ENCODE measurements at places on chromosomes 3 and 15.
A peak's percentile ranks its signal among the peaks of the same experiment; 100 is the strongest.

GRCh38 chr3:134601539-134602439, 49.0 kb downstream of the KY start:
- peak; percentile 71 for DNase-seq

DNA sequence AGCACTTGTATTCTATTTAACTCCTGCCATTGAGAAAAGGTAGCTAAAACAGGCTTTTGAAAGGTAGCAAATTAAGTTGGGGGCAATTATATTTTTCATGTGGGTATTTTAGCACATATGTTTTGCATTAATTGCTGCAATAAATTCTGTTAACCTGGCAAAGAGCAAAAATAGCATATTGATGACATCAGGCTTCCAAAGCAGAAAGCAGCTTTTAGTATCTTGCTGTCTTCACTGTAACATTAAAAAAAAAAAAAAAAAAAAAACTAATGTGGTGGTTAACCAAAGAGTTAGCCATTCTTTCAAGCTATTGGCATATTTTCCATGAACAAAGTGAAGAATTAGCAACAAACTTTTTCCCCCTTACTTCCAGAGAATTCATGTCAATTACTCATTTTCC, 9.1 kb downstream of the EPHA3 start:
- DNase-seq, result no peak

GRCh38 chr3:116561529-116561928, 116.2 kb upstream of the LSAMP start:
- no peak for DNase-seq

DNA sequence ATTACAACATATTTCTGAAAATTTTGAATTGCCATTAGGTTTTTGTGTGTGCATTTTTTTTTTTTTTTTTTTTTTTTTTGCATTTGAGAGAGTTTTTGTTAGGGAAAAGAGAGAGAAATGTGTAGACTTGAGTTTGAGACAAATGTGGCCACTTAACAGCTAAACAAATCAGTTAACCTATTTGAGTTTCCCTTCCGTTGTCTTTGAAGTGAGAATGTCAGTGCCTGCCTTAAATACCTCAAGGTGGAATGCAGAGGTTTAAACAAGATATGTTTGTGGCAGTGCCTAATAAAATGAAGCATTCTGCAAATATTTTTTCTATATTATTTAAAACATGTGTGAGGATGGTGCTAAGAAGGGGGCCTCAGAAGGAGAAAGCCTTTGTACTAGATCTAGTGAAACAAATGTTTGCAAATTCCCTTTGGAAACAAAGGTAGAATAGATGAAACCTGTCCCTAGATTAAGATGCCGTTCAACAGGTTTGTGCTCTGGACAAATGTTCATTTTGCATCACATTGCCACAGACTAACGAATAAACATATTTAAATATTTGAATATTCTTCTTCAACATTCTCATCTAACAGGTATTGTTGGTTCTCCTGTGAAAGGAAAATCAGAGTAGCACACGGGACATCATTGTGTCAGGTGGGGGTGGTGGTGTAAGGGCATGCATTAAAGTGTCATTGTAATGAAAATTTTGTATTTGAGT, 80.7 kb downstream of the SATB1 start:
- no peak for DNase-seq

GRCh38 chr3:138833899-138834595, 681 bp downstream of the PIK3CB start:
- DNase-seq, result peak; percentile 4
